Ovary (tissue), 10 donors: ENCODE measurements at places on chromosomes 4 and X. TPM values are rescaled to one million over a fixed set of nuclear protein-coding genes. Genes with fewer than 3 reads are reported as not detected.

- DNase-seq: no peak
These were observed 100.8 kb upstream of the SORBS2 start for GRCh38 chr4:185912779-185913178.

DNA sequence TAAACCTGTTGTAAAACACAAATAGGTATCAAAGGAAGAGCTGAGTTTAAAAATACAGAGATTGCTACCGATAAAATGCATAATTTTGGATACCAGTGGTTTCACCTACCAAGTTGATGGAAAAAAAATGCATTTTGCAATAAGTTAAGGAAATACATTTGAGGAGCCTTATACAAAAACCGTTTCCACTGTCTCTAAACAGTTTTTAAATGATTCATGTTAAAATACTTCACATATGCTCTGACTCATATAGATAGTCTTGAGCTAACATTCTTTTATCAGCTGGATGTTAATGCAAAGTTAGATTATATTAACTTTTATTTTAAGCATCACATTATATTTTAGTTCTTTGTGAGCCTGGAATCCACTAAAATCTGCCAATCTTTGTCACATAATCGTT, 50.6 kb upstream of the ANKRD17 start:
- no peak for DNase-seq

DNA sequence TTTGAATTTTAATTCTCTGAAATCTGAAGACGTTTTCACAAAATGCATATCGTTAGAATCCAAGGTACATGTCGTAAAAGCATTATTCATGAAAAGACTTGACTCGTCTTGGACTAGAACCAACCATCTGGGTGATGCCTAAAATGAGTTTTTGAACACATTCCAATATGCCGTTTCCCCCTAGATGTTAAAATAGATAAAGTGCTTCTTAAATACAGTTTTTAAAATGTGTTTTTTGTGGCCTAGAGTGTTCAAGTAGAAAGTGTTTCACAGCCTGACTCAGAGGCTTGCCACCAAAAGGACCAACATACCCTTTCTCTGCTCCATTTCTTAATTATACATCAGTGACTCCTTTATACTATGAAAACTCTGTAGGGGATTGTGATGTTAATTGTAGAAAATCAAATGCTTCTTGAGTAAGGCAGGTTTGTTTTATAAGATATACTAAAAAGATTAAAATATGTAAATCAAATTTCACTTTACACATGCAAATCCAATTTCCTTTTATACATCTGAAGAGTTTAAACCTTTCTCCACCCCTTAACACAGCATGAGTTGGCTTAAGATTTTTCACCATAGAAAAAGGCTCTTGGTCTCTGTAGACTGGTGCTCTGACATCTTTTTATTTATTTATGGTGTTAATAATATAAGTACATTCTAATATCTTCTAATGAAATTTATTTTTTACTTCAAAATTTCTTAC, 48.4 kb downstream of the PRKG2 start:
- no peak for DNase-seq

GRCh38 chrX:153926858-153927671, 1.0 kb upstream of the ARHGAP4 start:
- DNase-seq: peak; percentile 65

DNA sequence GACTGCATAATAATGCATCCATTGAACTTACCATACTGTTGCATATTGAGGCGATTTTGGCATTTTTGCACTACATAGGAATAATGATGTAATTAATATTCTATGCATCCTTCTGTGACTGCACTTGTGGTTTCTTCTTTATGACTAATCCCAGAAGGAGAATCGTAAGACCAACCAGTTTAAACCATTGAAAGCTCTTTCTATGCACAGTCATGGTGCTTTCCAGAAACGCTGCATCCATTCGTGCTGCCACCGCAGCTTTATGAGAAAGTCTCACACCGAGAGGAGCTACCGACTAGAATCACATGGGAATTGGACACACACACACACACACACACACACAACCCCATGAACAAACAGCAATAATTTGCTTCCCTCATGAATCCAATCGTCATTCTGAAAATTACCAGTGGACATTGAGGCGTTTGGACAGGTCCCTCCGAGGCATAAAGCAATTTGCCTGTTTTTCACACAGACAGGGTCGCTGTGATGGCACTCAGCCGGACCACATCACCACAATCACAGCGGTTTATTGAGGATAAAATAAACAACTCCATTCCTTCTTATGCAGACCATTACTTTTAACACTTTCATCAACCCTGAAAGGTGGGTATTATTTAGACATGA, 64.2 kb downstream of the PACRGL start:
- DNase-seq: no peak

DNA sequence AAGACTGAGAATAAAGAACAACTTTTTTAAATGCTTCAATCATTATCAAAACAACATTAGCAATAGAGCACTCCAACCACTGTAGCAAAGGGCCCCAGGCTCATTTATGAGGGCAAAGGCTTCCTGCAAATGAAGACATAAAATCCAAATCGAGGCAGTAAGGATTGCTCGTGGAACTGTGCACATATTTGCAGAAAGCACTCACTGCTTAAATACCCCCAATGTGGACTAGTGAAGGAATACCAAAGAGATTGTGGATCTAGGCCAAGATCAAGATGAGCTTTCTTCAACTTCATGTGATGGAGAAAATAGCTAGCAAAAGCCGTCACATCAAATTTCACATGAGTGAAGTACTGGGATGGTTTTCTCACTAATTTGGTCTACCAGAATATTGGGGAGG, 35.2 kb downstream of the GPC3 start:
- no peak for DNase-seq

GRCh38 chrX:46256875-46257274, 288.3 kb downstream of the ZNF674 start:
- no peak for DNase-seq

- DNase-seq: no peak
These were observed 2.7 kb upstream of the NKX3-2 start for GRCh38 chr4:13546941-13547484.

- DNase-seq: no peak
These were observed 43.0 kb upstream of the PDLIM5 start for GRCh38 chr4:94408549-94409374.

- DNase-seq: peak; percentile 24
These were observed at the start of gene GRIA3 for GRCh38 chrX:123184219-123184865. GRIA3 (plus strand) TSS chrX:123184278; CDS start chrX:123184536, 258 bp downstream.

GRCh38 chr4:182884040-182884439, 33.1 kb downstream of the DCTD start:
- no peak for DNase-seq

GRCh38 chr4:68865188-68865638, 49.4 kb downstream of the UGT2B10 start:
- DNase-seq: no peak

DNA sequence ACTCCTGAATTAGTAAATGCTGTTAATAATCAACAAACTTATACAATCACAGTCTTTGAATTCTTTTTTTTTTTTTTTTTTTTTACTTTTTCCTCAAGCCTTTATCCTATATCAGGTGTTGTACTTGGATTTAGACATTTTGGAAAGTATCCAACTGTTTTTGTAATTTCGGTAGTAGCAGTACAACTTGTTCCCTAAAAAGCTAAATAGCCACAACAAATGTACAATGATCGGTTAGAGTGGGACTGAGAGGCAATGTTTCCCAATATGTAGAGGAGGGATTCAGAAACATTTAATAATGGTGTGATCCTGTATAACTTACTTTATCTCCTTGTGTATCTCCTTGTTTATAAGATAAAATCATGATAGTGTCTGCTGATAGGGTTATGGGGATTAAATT, 343.1 kb downstream of the GRID2 start:
- no peak for DNase-seq

DNA sequence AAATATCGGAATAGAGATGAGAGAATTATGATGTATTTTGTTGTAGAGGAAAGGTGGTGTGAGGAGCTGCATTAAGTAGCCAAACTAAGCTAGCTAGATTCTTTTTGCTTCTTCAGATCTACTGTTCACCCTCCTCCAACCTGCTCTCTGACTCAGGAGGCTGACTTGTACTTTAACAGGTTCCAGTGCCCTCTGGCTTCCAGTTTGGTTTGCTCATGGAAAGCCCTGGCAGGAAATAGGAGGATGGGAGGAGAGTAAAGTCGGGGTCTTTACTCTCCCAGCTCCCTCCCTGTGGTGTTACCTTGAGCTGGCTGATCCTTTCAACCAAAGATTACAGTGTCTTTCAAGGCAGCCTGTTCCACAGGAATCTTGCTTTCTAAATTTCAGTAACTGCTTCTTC, 277.0 kb upstream of the EDA2R start:
- no peak for DNase-seq

DNA sequence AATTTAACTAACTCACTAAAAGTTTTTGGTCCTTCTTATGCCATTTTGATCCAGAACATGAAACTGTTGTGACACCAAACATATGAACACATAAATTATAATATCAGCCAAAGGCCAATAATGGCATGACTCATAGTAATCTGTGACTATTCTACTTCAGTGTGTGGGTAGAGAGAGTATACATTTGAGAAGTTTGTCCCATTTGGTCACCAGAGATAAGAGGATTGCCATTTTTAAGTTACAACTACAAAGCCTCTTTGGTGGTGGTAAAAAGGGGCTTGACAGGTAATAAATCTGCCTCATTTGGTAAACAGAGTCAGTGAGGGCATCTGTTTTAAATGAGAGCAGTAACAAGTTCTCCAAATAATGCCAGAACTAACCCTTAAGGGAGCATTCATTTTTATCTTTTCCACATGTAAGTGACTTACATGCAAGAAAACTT, 117.9 kb downstream of the TBC1D19 start:
- DNase-seq: no peak

DNA sequence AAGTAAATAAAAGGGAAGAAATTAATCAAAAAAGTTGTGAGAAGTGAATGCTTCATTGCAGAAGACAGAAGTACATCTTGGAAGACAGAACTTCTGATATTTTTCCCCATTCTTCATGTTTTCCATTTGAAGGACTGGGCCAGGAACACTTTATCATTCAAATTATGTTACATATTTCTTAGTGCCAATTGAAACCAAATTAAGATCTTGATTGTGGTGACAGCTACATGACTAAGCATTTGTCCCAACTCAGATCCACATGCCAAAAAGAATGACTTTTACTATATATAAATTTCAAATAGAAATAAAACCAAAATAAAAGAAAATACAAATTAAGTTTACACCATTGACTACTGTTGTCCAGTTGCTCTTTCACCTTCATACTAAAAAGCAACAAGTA, 14.0 kb upstream of the FGF5 start:
- no peak for DNase-seq

DNA sequence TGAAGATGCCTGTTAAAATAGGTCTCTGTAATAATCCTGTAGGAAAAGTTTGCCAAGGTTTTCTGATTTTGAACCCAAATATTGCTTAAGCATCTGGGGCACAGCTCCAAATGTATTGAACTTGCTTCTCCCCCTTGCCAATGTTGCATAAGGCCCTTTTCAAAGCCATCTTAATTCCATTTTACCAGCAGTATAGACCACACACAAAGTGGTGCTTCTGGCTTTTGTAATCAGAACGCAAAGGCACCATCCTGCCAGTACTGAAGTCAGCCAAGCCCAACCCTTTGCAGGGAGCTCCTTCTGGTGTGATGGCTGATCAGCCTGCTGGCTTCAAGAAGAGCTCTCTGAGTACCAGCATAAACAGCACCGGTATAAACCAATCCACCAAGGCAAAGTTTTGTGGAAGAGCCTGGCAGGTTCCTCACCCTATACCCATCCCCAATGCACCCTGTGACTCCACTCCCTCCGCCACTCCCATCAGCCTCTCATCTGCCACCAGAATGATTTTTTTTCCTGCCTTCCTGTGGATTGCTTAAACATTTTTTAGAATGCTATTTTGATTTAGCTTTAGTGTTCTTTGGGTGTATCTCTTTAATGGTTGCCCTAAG, 39.2 kb upstream of the USP9X start:
- DNase-seq: no peak

DNA sequence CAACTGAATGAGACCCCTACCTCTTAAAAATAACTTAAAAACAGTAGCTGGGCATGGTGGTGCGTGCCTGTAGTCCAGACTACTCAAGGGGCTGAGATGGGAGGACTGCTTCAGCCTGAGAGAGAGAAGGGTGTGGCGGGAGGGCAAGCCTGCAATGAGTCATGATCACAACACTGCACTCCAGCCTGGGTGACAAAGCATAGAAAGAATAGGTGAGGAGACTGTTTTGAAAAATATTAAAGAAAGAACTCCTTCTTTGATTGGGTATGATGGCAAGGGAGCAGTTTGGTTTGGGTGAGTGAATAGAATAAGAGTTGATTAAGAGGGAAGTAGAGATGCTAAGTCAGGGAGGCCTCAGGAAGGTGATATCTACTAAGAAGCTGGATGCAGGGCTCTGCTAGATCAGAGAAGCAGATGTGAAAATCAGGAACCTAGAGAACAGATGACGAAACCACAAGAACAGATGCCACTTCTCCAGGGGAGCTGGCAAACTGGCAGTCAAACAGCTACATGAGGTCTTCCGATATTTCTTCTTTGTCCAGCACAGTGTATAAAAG, 318.6 kb downstream of the OPHN1 start:
- no peak for DNase-seq

GRCh38 chr4:158535130-158535614, 13.5 kb downstream of the RXFP1 start:
- DNase-seq: no peak

DNA sequence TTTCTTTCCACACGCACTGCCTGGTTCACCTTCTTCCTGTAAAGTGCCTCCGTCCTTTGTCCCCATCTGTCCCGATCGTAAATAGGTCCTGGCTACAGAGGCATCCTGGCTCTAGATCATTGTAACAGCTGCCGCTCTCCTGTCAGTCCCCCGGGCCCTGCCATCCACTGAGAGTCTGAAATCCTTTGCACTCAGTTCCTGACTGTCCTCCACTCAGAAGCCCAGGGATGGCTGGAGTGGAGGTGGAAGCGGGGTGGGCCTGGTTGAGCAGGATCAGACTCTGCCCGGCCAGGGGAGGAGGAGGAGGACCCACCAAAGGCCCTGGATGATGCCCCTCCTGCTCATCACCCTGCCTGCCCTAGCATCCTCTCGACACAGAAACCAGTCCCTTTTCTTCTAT, 29.8 kb downstream of the PIGG start:
- DNase-seq: no peak

DNA sequence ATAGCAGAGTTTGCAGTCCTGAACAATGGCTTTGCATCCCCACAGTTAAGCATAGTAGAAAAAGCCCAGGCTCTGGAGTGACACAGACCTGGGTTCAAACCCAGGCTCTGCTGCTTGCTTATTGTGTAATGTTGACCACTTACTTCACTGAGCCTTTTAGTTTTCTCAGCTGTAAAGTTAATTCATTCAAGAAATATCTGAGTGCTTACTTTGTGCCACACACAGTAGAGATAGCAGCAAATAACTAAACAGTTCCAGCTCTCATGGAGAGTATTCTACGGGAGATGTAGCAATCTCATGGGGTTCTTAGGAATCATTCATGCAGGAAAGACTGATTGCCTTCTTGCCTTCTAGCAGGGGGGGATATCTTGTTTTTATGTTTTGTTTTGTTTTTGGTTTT, 63.2 kb downstream of the SLC9A6 start:
- DNase-seq: no peak

GRCh38 chr4:79927931-79928330, 145.1 kb downstream of the ANTXR2 start:
- DNase-seq: no peak

- DNase-seq: no peak
These were observed 14.3 kb upstream of the FAM3A start for GRCh38 chrX:154530286-154530685.

Gene RADX
- 4.2 TPM for polyA plus RNA-seq

Gene ZFP92
- polyA plus RNA-seq: 2.7 TPM

Gene SSX4B
- polyA plus RNA-seq: not detected

Gene RPS3A
- polyA plus RNA-seq: 5,892 TPM

Gene SPANXN3
- polyA plus RNA-seq: not detected

Gene DMP1
- polyA plus RNA-seq: not detected

Gene AMBN
- not detected for polyA plus RNA-seq

Gene P2RY8
- polyA plus RNA-seq: 1.4 TPM

Gene ZNF827
- 12.7 TPM for polyA plus RNA-seq
